ENCODE measurements at places on chromosomes 13 and 19.

DNA sequence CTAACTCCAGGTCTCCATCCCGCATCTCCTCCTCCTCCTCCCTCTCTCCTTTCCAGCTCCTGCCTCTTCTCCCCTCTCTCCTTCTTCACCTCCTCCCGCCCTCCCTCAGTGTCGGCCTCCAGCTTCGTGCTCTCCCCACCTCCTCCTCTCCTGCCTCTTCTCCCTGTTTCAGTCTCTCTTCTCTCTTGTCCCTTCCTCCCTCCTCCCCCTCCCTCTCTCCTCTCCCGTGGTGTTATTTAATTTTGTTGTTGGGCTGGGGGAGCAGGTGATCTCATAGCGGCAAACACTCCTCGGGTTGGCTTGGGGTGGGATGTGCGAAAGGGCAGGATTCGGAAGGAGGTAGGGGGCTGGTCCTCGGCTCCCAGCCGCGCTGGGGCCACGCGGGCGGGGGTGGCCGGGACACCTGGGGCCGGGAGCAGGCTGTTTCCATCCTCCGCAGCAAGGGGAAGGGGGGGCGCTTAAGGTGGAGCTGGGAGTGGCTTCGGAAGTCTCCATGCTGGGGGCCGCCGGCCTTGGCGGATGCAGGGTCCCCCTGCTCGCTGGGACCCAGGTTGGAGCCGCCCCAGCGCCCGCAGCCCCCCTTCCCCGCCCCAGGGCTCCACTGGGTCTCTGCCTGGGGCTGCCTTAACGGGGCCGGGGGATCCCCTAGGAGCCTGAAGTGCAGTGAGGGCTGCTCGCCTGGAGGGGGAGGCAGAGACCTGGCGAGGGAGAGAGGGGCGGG lies at the start of gene CA11:
CA11 (minus strand) TSS at position 187 of the 721 bp plus-strand sequence. CDS start 555 bp downstream, outside the sequence.
- peak; percentile 89 for DNase-seq

GRCh38 chr19:23436944-23437343 lies 41.7 kb upstream of the ZNF91 start:
- DNase-seq = no peak

GRCh38 chr13:73616861-73617260 lies 517.3 kb downstream of the KLF12 start:
- no peak for DNase-seq

- DNase-seq = peak; percentile 47
Measured at GRCh38 chr13:70960841-70961443, 852.7 kb upstream of the KLHL1 start.

DNA sequence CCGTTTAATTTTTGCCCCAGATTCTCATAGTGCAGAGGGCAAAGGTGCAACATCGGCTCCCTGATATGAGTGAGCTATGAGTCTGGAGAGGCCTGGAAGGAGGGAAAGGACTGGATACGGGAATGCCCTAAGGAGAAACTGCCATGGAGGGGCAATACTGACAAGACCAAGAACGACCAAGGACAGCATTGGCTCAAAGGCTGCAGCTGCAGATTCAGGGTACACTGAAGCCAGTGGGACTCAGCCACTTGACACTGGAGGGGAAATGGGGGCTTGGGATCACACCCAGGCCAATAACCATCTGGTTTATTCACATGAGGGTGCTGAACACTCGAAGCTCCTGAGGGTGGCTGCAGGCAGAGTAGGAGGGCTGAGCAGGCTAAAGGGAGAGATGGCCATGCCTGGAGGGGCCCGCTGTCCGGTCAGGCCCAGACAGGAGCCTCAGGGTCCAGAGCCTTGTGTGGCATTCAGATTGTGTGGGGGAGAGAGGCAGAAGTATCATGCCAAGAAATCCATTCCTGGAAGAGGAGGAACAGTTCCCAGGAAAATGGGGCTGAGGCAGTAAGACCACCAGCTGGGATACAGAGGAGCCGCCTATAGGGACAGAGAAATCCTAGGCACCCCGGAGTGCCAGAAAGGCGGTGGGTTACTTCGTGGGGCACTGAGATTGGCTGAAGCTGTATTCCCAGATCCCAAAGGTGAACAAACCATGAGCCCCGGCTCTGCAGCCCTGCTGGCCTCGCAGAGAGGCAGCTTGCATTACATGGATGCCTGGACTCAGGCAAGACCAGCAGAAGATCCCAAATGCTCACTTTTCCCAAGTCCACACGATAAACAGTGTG lies 20.7 kb downstream of the COL4A1 start:
- DNase-seq = no peak

- DNase-seq = peak; percentile 4
Measured at GRCh38 chr19:48169578-48169938, 586 bp downstream of the LIG1 start.

GRCh38 chr13:81224209-81224833 lies 883.4 kb upstream of the SPRY2 start:
- DNase-seq = no peak

DNA sequence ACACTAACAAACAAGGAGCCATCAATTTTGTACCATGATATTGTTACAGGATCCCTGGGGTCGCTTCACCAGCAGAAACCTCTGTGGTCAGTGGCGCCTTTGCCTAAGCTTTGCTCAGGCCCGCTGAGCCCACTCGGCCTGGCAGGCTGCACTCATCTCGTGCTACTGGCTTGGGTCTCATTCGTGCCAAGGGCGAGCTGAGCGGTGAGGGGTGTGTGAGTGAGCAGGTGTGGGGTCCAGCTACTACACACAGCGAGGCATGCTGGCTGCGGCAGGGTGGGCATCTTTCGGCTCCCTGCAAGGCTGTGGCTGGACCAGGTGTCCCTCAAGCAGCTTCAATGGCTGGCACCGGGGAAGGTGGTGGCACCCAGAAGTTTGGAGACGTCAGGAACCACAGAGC lies 19.1 kb downstream of the CPB2 start:
- DNase-seq = no peak

DNA sequence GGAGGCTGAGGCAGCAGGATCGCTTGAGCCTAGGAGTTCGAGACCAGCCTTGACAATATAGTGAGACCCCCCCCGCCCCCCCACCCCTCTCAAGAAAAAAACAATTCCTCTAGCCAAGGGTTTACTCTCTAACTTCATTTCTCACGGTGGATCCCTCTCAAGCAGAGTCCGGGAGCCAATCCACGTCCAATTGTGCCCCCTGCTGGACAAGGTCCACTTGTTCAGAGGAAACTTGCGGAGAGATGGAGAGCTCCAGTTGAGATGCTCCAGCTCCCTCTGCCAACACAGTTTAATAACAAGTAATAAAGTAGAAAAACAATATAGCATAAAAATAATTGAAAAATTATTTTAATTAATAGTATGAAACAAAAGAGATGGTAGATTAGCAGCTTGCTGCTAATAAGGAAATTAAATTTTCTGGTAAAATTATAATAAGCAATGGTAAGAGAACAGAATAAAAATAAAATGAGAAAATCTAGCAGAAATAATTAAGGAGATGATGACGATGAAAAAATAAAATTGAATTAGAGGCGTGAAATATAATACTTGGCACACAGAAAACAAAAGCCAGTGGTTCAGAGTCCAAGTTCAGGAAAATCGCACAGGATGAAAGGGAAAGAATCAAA lies 14.5 kb upstream of the SIGLEC14 start:
- peak; percentile 88 for DNase-seq

DNA sequence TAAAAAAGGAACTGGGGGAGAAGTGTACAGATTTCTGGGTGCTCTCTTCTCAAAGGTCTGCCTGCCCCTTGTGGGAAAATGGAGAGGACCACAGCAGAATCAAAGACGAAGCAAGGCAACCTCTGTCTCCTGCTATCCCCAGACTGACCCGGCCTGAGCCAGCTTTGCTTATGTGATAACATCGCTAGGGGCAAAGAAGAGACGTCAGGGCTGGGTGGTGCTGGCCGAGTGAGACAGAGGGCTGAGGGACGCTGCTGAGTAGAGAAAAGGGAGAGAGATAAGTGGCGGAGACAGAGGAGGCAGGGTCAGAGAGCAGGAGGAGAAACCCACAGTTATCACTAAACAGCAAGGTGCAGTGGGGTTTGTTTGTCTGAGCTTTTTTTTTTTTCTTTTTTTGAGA lies 4.6 kb upstream of the MUC16 start:
- no peak for DNase-seq

GRCh38 chr13:25288966-25289365 lies 1.7 kb upstream of the MTMR6 start:
- DNase-seq = no peak

DNA sequence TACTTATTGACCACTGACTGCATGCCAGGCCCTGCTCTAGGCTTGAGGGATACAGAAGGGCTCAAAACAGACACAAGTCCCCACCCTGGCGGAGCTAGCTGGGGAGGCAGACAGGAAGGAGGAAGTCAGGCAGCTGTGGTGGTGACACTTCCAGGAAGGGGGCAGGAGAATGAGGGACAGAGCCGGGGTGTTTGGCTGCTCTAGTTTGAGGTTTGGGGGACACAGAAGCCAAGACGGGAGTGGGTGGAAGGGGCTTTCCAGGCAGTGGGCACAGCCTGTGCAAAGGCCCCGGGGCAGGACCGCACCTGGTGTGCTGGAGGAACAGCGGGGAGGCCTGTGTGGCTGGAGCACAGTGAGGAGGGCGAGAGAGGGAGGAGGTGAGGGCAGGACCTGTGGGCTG lies 4.0 kb downstream of the MRPL54 start:
- no peak for DNase-seq

GRCh38 chr19:33458807-33459206 lies 62.8 kb downstream of the PEPD start:
- no peak for DNase-seq

DNA sequence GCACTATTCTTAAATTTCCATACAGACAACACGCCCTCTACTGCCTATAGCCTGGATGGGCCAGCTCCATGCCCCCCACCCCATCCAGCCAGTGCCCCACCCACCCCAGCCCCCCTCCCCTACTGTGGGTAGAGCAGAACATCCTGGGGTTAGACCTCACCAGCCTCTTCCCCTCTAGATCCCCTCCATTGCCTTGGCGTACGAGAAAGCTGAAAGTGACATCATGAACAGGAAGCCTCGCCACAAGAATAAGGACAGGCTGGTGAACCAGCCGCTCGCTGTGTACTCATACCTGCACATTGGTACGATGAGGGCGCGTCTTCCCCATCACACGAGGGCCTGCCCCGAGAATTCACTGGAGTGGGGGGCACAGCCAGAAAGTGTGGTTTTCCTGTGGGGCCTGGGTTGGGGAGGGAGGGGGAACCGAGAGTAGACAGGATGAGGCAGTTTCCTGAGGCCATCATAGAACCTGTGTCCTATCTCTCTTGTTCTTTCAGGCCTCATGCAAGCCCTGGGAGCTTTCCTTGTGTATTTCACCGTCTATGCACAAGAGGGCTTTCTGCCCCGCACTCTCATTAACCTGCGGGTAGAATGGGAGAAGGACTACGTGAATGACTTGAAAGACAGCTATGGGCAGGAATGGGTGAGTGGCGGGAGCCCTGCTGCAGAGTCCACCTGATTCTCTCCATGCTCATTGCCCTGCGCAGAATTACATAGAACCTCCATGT lies 29.1 kb downstream of the ATP12A start:
- no peak for DNase-seq

GRCh38 chr19:15144046-15144646 lies 36.9 kb downstream of the SYDE1 start:
- DNase-seq = no peak

GRCh38 chr19:4969292-4969771 lies 419 bp downstream of the KDM4B start:
- no peak for DNase-seq

DNA sequence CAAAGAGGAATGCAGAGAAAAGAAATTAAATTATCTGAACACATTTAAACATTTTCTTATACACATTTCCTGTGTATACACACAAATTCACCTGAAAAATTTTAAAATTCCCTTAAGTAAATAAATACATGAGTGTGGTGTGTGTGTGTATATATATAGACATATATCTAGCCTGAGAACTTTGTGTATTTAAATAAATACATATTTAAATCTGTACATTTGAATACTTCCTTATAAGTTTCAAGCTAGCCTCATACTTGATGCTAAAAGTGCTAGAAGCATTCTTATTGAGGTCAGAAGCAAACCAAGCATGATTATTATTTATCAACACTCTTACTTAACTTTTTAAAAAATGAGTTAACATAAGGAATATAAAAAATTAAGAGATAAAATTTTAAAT lies 260.7 kb downstream of the NHLRC3 start:
- DNase-seq = no peak

GRCh38 chr19:38831142-38831605 lies 420 bp downstream of the ECH1 start:
- peak; percentile 46 for DNase-seq

GRCh38 chr19:54201980-54202379 lies 1.3 kb downstream of the RPS9 start:
- DNase-seq = no peak

DNA sequence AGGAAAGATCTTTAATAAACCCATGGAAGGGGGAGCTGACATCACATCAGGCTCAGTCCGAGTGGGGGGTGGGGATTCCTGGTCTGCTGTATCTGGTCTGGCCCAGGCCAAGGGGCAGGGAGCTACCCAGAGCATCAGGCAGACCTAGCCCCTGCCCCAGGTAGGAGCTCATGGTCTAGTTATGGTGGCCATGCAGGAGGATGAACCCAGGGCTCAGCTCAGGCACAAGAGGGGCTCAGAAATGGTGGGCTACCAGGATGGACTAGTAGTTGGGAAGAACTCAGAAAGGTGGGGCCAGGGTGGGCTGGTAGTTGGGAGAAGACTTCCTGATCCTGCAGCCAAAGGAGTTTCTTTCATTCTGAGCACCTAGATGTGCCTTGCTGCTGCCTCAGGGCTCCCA lies 14.3 kb downstream of the VSTM2B start:
- no peak for DNase-seq

- no peak for DNase-seq
Measured at GRCh38 chr13:73901324-73902068, 232.7 kb downstream of the KLF12 start.

DNA sequence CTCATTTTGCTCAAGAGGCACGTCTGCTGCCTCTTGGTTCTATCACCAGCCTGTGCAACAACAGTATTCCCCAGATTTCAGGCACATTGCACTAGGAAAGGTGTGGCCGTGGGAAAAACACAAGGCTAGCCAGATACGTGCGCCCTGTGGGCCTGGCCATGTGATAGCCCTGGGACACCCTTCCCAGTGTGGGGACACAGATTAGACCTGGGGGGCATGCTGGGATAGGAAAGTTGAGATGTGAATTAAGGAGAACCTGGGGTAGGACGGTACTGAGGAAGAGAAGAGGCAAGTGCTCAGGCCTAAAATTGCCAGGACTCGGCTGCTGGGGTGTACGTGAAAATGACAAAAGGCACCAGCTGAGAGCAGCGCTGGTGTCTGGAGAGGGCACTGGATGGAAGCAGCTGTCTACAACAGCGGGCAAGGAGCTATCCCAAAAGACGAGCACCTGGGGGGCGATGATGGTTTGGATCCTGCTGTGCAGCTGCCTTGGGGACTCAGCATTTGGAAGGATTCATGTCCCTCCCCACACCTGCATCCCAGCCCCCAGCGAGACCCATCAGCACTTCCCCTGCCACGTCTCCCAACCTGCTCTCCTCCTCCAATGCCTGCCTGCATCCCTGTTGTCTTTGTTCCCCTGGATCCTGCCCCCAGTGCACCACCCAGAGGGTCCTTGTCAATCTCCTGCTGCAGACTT lies 54.3 kb downstream of the GGACT start:
- no peak for DNase-seq

DNA sequence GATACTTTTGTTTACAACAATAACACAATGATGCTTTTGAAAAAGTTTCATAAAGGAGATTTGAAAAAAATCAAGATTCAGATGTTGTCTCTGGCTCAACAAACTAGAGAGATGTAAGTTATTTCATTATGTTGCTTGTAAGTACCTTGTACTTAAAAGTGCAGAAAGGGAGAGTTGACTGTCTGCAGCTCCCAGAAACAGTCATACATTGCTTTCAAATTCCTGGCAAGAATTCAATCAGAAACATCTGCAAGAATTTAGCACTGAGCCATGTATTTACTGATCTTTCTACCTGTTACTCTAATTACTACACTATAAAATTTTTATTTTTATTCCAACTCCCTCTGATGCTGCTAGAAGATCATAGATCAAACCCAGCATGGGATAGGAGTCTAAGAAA lies 1261.3 kb upstream of the SPRY2 start:
- no peak for DNase-seq

Measured in pons (tissue), 1 donor.